Activated T-cell treated with anti-CD3 and anti-CD28 coated beads for 24 hours (primary cell): ENCODE measurements at places on chromosomes 3 and 15.

GRCh38 chr15:66658044-66658443 lies 44.0 kb upstream of the SMAD6 start:
- DNase-seq, result no peak

- no peak for DNase-seq
Observed at GRCh38 chr15:63599401-63600000, 2.3 kb downstream of the FBXL22 start.

- peak; percentile 43 for DNase-seq
Observed at GRCh38 chr15:77633134-77633912, 611 bp upstream of the LINGO1 start.

GRCh38 chr15:76382987-76383728 lies 46.6 kb downstream of the ISL2 start:
- no peak for DNase-seq

- no peak for DNase-seq
Observed at GRCh38 chr15:38153781-38154180, 98.9 kb upstream of the SPRED1 start.

- no peak for DNase-seq
Observed at GRCh38 chr3:24965706-24966385, 462.2 kb upstream of the RARB start.
